NCI-H446 (cell line): ENCODE measurements at places on chromosomes 3 and 15.

GRCh38 chr3:126002189-126002588 lies 33.2 kb downstream of the ROPN1B start:
- no peak for DNase-seq

GRCh38 chr3:99638167-99638948 lies at the start of gene COL8A1:
Gene COL8A1 (plus strand): TSS chr3:99638594. CDS start chr3:99790683, 152,089 bp downstream.
- no peak for DNase-seq

DNA sequence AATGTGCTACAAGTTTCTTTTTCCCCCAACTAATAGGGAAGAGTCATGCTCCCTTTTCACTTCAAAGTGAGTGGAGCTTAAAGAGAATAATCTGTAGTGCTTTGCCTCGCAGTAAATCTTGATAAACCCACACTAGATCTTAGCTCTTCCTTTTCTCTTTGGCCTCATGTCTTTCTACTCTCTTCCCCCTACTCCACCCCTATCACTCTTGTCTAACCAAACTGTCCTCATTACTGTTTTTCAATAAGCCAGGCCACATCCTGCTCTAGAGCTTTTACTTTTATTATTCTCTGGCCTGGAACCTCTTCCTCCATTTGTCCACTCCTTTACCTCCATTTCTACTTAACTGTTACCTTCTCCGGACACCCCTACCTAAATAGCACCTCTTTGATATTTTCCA lies 291.0 kb upstream of the SATB1 start:
- no peak for DNase-seq

GRCh38 chr3:124234852-124235252 lies 242.9 kb upstream of the ROPN1 start:
- DNase-seq: no peak

DNA sequence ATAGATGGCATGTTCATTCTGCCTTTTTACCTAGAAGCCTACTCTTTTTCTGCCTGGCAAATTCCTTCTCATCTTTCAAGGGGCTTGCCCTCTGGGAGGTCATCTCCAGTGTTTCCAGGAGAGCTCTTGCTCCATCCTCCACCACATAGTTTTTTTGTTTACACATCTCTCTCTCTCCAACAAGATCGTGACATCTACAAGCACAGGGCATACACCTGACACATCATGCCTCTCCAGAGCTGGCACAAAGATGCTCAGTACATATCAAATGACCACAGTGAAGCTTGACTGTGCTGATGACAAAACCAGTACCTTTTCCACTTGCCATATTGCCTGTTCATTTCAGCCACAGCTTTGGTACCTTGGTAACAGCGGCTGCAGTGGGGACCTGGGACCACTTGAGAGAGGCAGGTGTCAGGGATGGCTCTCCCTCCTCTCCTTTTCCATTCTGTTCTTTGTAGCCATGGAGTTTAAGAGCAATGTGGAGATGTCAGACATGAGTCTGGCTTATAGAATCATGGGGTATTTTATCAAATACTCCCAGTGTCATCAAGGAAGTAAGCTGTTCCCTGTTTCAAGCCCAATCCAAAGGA lies 15.4 kb downstream of the ALPK3 start:
- no peak for DNase-seq
